ENCODE measurements at places on chromosomes 4 and X. TPM values are rescaled to one million over a fixed set of nuclear protein-coding genes. Genes with fewer than 3 reads are reported as not detected.

CHRNA9 gene
- polyA plus RNA-seq, result 0.68 TPM

LINC00632 gene
- polyA plus RNA-seq, result 3.9 TPM

TREX2 gene
- 1.2 TPM for polyA plus RNA-seq

- peak; percentile 48 for DNase-seq
Observed at GRCh38 chrX:41705680-41706374, 17.1 kb downstream of the GPR34 start.

DNA sequence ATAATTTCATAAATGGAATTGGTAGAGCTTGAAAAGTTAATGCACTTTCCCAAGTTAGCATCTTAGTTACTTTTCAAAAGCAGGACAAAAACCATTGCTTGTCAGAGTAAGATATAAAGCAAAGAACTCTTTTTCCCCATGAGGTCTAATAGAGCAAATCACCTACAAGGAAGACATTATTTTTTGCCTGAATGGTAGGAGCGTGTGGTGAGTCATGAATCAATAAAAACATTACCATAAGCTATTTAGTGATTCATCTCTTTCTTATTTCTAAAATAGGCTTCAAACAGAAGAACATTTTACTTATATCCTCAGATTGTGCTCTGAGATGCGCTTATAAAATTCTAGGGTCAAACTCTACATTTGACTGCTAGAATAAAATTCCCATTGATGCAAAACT lies 109.4 kb upstream of the GPRIN3 start:
- no peak for DNase-seq

- DNase-seq, result no peak
Observed at GRCh38 chr4:7144374-7145290, 47.7 kb upstream of the SORCS2 start.

DNA sequence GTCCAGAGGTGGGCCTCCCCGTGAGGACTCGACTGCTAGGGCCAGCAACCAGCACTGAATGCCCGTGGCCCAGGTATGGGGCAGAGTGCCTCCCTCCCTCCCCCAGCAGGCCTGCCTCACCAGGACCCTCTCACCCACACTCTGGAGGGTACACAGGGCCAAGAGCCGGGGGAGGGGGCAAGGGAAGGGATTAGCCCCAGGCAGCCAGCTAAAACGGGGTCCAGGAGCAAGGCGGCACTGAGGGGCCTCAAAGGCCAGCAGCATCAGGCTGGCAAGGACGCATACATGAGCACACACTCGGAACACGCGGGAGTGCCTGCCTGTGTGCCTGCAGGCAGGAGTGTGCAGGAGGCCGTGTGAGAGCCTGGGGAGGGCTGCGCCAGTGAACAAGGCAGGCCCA lies 18.3 kb upstream of the DUSP9 start:
- DNase-seq, result no peak

SYNPO2 gene
- 31.3 TPM for polyA plus RNA-seq
